ENCODE measurements at places on chromosomes 3 and 15.

GRCh38 chr3:51343918-51344687 is 41.0 kb upstream of the MANF start:
- DNase-seq: no peak

GRCh38 chr3:149005416-149005815 is 14.1 kb downstream of the GYG1 start:
- DNase-seq: no peak

- peak; percentile 88 for DNase-seq
Observed at GRCh38 chr3:197456261-197457091, 99.3 kb downstream of the BDH1 start.

DNA sequence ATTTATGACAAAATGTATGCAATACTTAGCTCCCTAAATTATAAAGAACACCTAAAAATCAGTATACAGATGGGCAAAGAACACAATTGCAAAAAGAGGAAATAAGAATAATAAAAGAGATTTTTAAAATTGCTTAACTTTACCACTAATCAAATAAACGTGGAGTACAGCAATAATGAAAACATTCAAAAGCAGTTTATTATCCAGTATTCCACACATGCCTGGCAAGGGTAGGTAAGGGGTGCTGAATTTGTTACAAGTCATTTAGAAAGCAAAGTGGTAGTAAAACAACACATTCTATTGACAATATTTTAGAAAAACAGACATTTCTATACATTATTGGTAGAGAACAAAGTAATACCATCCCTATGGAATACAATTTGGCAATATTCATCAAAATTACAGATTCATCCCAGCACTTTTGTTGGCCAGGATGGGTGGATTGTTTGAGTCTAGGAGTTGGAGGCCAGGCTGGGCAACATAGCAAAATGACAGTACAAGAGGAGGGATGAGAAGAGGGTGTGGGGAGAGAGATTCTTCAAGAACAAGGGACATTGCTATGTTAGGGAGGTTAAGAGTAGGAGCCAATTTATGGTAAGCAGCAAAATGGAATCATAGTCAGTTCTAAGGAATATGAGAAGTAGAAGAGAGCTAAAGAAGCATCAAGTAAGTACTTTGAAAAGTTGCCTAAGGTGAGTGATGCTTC is 3.7 kb upstream of the ACKR4 start:
- DNase-seq: no peak

- DNase-seq: peak; percentile 29
Observed at GRCh38 chr3:8416965-8417364, 84.7 kb upstream of the LMCD1 start.

DNA sequence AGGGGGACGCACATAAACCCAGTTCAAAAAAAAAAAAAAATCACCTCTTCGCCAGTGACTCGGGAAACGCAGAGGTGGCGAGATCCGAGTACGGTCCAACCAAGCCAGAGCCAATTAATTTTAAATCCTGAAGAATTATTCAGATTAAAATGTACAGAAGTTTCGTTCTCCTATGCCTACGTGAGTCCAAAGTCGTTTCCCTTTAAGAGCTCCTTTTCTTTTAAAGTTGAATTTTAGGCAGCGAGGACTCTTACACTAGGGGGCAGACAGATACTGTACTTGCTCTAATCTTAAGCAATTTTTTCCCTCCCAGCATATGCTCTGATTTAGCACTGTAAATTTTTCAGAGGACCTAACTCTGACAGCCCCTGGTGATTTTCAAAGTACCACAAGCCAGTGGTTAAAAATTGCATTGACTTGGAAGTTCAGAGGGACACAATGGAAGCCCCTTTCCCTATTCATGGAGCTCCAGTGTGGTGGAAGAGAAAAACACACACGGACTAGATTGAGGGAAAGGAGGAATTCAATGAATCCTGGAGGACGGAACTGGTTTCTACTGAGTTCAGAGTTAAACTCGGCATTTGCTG is 3.3 kb upstream of the NR2F2 start:
- no peak for DNase-seq

DNA sequence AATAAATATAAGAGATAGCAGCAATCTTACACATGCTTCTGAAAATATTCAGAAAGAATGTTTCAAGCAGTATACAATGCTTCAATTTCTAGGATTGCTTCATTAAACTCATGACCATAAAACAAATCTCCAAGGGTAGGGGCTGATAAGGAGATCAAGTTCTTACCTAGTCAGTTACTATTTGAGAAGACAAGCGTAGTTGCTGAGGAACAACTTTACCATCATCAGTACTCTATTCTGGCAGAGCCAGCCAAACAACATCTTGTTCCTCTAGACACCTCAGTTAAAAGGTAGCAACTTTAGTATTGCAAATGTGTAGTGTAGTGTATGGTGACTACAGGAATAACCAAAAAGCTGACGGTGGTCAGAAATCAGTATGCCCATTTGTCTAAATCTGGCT is 85.4 kb upstream of the CHRM5 start:
- no peak for DNase-seq

DNA sequence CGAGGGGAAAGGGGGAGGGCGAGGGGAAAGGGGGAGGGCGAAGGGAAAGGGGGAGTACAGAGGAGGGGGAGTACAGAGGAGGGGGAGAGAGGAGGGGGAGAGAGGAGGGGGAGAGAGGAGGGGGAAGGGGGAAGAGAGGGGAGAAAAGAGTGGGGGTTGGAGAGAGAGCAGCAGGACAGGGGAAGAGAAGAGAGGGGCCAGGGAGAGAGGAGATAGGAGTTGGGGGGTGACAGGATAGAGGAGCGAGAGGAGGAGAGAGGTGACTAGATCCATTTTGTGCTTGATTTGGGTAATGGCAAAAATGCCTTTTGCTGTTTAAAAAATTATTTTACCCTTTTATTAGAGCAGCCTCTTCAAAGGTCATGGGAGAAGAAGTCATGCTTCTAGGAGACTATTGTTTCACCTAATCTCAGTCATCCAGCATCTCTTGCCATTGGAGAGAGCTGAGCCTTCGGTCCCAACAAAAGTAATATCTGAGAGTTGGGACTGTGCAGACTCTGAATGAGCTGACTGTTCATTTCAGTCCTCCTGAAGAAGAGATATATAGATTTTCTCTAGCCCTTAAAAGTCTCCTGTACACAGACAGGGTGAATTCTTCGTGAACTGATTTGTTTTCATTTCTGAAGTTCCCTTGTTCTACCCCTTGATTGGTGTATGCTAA is 15.1 kb upstream of the TOP2B start:
- no peak for DNase-seq

- no peak for DNase-seq
Observed at GRCh38 chr3:64932016-64932518, 244.3 kb upstream of the ADAMTS9 start.

DNA sequence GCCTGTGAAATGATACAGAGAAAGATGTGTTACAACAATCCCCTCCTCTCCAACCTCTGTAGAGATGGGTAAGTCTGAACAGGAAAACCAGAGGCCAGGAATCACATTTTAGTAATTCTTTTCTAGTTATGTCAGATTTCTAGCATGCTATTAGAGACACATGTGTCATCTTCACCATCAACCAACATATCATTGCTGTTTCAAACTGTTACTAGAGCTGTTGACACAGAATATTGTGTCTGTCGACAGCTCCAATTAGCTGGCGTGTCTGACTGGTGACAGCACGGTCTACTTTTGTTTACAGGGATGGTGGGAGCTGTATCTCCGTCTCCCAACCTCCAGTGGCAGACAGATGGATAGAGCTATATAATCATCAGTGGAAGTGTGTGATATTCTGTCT is 393.2 kb downstream of the SOX2 start:
- DNase-seq: no peak

DNA sequence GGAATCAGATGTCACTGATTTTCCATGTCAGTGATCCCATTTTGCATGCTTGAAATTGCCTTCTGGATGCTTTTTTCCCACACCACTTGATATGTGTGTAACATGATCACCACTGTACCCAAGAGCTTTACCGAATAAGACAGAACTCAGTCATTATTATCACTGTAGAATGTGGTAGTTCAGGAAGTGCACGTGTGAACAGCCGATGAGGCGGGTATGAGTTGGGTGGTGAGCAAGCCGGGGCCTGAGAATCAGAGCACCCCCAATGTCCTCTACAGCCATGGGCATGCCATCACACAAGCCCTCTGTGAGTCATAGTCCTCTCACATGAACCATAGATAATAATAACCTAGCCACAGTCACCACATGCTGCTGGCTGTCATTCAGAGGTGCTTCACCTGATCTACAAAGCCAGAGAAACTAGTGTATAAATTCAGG is 470.8 kb downstream of the SOX2 start:
- no peak for DNase-seq

- peak; percentile 29 for DNase-seq
Observed at GRCh38 chr3:9153904-9154619, 95.4 kb downstream of the SRGAP3 start.

DNA sequence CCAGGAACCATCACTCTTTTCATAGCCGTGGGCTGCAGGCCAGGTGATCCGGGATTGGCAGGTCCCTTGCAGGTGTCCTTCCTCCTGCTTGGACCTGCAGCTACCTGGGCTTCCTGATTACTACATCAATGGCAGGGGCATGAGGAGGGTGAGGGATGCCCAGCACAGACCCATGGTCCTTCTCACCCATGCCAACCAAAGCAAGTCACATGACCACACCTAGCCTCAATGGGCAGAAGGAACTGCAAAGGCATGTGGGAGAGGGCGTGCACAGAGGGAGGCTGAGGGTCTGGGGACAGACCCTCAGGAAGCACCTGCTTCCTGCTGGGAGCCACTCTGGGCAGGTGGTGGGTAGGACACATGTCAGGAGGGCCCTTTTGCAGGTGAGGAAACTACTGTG is 105.2 kb downstream of the NUP210 start:
- no peak for DNase-seq
